Brain microvascular endothelial cell (primary cell): ENCODE measurements at places on chromosomes 12 and 14.

GRCh38 chr12:56146492-56147460, 5.6 kb upstream of the MYL6B start:
- DNase-seq = no peak

DNA sequence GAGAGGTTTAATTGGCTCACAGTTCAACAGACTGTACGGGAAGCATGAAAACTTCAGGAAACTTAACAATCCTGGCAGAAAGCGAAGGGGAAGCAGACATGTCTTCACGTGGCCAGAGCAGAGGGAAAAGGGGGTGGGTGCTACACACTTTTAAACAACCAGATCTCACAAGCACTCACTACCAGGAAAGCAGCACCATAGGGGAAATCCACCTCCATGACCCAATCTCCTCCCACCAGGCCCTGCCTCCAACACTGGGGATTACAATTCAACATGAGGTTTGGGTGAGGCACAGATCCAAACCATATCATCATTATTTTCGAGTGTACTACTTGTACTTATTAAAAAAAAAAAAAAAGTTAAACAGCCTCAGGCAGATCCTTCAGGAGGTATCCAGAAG, 29.9 kb downstream of the RXYLT1 start:
- no peak for DNase-seq

DNA sequence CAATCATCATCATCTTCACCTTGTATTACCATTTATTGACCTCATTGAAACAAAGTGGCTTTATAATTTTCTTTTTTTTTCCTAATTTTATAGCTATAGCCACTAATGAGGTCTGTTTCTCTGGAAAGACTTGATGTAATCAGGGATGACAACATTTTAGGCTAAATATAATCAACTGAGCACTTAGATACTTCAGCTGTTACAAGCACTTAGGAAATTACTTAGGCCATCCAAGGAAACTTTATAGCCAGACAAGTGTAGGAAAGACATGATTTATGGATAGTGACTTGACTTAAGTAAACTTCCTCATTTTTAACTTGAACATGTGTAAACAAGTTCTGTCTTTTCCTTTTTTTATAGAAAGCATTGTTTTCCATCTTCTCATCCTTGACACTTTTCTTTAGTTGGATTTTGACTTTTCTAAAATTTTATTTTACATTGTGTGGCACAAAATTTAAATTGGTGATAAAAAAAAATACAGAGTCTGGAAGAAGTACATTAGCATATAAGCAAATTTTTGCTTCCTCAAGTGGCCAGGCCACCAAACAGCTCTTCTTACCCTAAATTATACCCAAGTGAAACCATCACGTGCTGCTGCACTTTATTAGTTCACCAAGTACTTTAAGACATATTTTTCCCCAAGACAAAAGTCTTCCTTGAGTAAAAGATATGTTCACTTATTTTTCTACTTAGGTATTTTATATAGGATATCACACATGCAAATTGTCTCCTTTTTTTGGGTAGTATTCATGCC, 15.1 kb downstream of the CPNE8 start:
- no peak for DNase-seq

DNA sequence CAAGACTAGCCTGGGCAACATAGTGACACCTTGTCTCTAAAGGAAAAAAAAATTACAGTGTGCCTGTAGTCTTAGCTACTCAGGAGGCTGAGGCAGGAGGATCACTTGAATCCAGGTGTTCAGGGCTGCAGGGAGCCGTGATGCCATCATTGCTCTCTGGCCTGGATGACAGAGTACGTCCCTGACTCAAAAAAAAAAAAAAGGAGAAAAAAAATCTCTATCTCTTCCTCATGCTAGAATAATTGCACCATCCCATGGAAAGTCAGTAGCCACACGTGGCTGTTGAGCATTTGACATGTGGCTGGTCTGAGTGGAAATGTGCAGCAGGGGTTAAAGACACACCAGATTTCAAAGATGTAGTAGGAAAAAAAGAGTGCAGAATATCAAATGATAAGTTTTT, 3.8 kb downstream of the RILPL1 start:
- no peak for DNase-seq

DNA sequence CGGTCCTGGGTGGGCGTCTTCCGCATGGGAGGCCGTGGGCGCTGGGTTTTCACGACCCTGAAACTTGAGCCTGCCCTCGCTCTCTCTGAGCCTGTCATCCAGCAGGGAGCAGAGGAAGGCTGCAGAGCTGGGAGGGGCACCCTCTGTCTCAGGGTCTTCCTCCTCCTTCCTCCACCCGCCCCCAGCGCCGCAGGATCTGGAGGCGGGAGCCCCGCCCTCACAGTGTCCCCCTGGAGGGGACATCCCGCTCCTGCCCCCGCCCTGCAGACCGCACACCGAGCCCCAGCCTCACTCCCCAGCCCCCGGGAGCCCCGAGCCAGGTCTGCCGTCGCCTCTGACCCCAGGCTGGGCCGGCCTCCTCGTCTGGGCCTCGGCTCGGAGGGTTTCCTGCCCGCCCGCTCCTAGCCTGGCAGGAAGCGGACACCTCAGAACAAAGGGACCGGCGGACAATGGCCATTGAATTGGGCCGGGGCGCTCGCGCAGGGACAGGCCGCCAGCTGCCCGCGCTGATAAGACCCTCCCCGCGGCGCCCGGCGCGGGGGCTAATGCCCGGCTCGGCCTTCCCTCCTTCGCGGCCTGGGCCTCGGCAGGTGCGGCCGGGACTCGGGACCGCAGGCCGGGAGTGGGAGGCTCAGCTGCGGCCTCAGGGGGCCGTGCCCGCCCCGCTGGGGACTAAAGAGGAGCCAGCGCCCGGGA, 15.3 kb upstream of the NUDT14 start:
- no peak for DNase-seq

- no peak for DNase-seq
These were observed 132.3 kb downstream of the KSR2 start for GRCh38 chr12:117836476-117836875.

- no peak for DNase-seq
These were observed 35.3 kb downstream of the VWF start for GRCh38 chr12:6088921-6089747.

DNA sequence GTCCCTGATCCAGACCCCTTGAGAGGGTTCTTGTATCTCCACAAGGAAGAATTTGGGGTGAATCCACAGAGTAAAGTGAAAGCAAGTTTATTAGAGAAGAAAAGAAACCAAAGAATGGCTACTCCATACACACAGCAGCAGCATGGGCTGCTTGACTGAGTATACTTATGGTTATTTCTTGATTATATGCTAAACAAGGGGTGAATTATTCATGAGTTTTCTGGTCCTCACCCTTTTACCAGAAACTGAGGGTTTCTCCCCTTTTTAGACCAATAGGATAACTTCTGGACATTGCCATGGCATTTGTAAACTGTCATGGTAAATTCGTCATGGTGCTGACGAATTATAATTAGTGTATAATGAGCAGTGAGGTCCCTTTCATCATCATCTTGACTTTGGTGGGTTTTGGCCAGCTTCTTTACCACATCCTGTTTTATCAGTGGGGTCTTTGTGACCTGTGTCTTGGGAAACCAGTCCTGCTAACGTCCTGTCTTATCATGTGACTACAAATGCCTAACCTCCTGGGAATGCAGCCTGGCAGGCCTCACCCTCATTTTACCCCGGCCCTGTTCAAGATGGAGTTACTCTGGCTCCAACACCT, 121.9 kb downstream of the SPTSSA start:
- DNase-seq = no peak

GRCh38 chr12:14845350-14845750, 2.0 kb upstream of the ART4 start:
- peak; percentile 65 for DNase-seq

- no peak for DNase-seq
These were observed 178.9 kb upstream of the ALG10B start for GRCh38 chr12:38137716-38138115.

DNA sequence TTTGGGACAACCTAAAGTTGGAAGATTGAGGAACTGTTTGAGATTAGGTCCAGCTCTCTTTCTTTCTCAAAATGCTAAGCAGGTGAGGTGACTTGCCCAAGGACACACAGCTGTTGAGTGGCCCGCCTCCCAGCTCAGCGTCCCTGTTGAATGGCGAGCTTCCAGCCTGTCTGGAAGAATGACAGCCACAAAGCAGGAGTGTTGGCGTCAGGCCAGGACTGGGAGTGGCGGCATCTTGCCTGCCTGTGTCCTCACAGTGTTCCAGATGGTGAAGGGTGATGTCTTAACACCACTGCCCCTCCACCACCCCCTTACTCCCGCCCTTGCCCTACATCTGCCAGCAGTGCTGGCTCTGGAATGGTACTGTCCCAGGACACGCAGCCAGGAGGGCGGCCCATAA, 4.4 kb upstream of the CEBPE start:
- no peak for DNase-seq
